ENCODE measurements at places on chromosomes 1 and 21.

- DNase-seq: no peak
These were observed 136.0 kb downstream of the HLX start for GRCh38 chr1:221015159-221015790.

- DNase-seq: no peak
These were observed 84.6 kb upstream of the SSX2IP start for GRCh38 chr1:84774669-84775534.

DNA sequence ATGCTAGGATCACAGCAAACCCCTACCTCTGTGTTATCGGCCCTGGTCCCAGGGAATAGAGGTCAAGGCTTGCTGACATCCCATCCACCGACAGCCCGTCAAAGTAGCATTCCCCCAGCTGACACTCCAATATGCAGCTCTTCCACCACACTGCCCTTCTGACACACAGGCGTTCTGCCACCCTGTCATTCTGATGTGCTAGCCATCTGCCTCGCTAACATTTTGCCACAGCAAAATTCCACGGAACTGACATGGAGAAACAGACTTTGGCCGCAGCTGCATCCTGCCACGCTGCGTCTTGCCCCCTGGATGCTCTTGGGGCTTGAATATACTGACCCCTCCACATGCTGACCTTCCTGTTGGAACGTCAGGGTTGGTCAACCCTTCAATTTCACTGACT lies 163.2 kb upstream of the CSF3R start:
- DNase-seq: no peak

GRCh38 chr1:156684227-156684782 lies 7.1 kb upstream of the NES start:
- DNase-seq: no peak

DNA sequence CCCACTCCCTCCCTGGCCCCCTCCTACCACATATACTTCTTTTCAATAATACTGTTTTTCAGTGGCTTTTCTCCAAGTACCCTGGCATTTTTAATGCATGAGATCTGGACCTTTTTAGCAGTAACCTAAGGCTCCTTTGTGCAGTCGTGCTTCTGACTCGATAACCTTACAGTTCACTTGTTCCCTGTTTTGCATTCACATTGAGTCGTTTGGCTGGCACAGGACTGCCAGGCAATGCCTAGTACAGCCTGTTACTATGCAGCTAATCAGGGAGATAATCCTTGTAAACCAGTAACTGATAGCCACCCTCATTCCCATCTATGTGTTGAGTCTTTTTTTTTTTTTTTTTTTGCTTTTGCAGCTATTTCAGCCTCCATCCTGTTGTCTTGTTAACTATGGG lies 3.7 kb downstream of the ATP1B1 start:
- DNase-seq: no peak

GRCh38 chr1:167929725-167930124 lies 6.8 kb upstream of the DCAF6 start:
- DNase-seq: no peak

GRCh38 chr1:17122521-17123164 lies 3.4 kb upstream of the PADI2 start:
- no peak for DNase-seq

All from stimulated activated CD8-positive, alpha-beta memory T cell treated with anti-CD3 and anti-CD28 coated beads, Interleukin-4, amount 100 ng/mL, for 1 hour (primary cell).